ENCODE measurements at places on chromosomes 11 and 22.

GRCh38 chr11:74311352-74311926 is at the start of gene P4HA3:
Gene P4HA3 (minus strand): TSS chr11:74311640. CDS start chr11:74311611, 29 bp downstream.
- DNase-seq, result peak; percentile 84

DNA sequence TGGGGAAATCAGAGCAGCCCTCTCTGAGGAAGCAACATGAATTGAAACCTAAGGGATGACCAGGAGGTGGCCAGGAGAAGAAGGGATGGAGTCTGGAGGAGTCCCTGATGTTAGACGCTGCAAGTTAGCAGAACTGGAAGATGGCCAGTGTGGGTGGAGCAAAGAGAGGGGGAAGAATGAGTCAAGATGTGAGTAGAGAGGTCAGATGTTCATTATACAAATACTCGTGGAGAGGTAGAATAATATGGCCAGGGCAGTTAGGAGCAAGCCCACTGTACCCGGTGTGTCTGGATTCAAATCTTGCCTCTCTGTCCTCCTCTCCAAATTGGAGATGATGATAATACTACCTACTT is 242.0 kb downstream of the TENM4 start:
- peak; percentile 57 for DNase-seq

GRCh38 chr22:44943701-44944324 is 66.0 kb downstream of the PHF21B start:
- no peak for DNase-seq

DNA sequence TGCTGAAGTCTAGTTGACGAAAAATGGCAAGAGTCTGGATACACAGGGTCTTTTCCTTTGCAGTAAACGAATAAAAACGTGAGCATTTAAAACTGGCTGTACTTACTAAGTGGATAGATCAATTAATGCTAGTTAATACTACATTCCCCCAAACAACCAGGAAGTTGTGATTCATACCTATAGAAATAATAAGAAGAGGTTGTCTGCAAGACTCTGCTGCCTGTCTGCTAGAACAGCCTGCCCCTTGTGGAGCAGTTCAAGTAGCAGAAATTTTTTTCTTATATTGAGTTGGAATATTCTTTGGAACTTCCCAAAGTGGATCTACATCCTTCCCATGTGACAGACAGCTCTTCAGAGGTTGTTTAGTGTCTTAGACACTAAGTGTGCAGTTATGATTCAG is 86.8 kb downstream of the TEAD1 start:
- no peak for DNase-seq

- no peak for DNase-seq
These were observed 1388.1 kb downstream of the FAM181B start for GRCh38 chr11:81345609-81346008.
